ENCODE measurements at places on chromosomes 1 and 21. TPM values are rescaled to one million over a fixed set of nuclear protein-coding genes. Genes with fewer than 3 reads are reported as not detected.

The DNASE2B gene
- total RNA-seq: not detected

The HPCA gene
- total RNA-seq: not detected

The CTH gene
- 4.3 TPM for total RNA-seq

The TNN gene
- total RNA-seq: not detected

The TCP10L gene
- total RNA-seq: 0.58 TPM

The IL22RA1 gene
- total RNA-seq: 0.09 TPM

DNA sequence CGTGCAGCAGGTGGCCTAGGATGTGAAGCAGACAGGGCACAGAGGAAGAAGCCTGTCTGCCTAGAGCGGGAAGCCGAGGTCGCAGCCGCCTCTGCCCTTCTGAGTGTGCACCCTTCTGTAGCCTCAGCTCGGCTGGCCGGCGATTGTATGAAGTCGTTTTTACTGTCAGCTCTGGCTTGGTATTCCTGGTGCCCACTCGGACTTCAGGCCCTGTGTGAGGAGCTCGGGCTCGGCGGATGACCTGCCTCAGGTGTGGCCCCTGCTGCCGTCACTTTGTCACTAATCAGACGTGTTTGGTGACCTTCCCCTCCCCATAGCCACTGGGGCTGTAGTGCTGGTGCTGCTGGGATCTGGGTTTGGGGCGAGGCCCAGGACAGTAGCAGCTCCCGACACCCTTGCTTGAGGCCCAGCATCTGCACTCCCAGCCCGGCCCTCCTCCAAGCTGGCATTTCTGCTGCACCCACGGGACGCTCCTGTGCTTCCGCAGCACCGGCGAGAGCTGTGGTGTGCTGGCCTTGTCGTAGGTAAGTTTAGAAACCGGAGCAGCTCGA lies 18.1 kb downstream of the SLX9 start:
- H3K27me3 ChIP-seq: no peaks in the 10 kb centered on the region
- no peak overlapping the region for H3K27ac ChIP-seq
- no peak overlapping the region for H3K4me3 ChIP-seq
- peaks cover 5% of the 10 kb centered on the region for H3K4me1 ChIP-seq
- DNase-seq: no peak

- H3K4me3 ChIP-seq: no peak overlapping the region
- no peaks in the 10 kb centered on the region for H3K27me3 ChIP-seq
- no peak overlapping the region for H3K27ac ChIP-seq
- DNase-seq: no peak
- H3K4me1 ChIP-seq: no peaks in the 10 kb centered on the region
Measured at GRCh38 chr1:108000620-108001111, 35.7 kb upstream of the VAV3 start.

DNA sequence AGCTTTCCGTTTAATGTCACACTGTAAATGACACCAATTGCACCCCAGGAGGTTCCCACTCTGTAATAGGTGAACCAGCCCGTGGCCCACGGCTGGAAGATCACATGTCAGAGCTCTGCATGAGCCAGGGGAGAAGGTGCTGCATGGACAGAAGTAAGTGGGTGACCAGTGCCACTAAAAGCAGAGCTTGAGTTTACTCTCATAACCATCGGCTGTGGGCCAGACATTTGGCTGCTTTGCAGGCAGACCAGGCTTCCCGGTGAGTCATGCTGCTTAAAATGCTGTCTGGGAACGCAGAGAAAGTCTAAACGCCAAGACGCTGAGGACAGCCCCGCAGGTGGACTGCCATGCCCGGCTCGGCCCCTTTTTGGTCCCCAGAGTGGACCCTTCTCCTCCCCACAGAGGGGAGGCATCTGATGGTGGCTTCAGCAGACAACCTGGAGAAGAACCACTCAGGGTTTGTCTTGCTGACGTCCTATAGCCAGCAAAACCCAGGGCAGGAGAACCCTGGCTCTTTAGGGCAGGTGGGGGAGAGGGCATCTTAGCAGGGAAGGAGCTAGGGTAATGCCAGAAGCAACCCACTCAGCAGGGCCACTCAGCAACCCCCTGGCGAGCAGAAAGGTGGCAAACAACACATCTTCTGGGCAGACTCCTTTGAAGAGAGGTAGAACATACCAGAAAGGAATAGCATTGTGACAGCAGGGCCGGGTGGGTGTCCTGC lies 7.3 kb downstream of the KIAA2013 start:
- no peak overlapping the region for H3K4me3 ChIP-seq
- H3K27me3 ChIP-seq: no peaks in the 10 kb centered on the region
- H3K27ac ChIP-seq: no peak overlapping the region
- peaks cover 61% of the 10 kb centered on the region for H3K36me3 ChIP-seq
- DNase-seq: no peak

DNA sequence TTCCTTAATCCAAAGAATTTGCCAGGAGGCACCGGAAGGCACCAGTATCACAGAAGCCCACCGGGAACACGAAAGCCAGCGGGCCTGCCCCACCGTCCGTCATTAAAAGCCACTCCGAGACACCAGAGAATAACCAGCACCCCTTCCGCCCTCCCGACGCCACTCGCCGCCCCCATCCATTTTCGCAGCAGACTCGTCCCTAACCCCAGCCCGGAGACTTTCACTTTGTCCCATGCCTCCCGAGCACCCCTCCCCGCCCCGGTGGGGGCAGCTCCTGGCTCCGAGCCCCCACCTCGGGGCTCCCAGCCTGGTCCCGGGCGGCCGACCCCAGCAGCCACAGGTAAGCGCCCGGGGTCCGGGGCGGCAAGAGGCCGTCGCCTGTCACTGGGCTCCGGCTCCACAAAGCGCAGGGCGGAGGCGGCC lies 105.4 kb downstream of the SLC45A1 start:
- DNase-seq: peak; percentile 55
- H3K4me3 ChIP-seq: no peak overlapping the region
- no peaks in the 10 kb centered on the region for H3K27me3 ChIP-seq
- H3K4me1 ChIP-seq: peaks cover 42% of the 10 kb centered on the region
- peaks cover 8% of the 10 kb centered on the region for H3K36me3 ChIP-seq

DNA sequence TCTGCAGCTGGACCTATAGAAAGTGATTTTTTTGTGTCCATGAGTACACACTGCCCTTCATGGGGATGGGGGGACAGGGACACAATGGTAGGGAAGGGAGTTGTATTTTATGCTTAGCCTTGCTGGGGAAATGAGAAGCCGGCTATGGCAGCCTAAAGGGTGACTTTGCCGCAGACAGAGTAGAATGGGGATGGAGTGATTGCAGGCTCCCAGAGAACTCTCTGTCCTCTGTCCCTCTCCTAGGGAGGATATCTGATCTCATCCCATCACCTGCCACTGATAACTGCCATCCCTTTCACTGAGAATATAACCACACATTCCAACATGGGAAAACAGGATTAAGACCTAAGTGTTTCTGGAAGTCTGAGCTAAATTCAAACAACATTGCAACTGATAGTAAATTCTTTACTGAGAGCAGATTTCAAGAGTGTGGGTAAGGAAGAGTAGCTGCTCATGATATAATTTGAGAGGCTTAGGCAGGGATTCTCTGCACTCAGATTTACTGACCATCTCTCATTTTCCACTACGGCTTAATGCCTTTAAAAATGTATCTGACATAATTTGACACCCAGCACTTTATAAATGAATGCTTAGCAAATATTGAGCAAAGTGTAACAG lies 13.9 kb downstream of the SH2D1B start:
- no peak overlapping the region for H3K27ac ChIP-seq
- H3K4me3 ChIP-seq: no peak overlapping the region
- DNase-seq: no peak
- no peaks in the 10 kb centered on the region for H3K36me3 ChIP-seq

DNA sequence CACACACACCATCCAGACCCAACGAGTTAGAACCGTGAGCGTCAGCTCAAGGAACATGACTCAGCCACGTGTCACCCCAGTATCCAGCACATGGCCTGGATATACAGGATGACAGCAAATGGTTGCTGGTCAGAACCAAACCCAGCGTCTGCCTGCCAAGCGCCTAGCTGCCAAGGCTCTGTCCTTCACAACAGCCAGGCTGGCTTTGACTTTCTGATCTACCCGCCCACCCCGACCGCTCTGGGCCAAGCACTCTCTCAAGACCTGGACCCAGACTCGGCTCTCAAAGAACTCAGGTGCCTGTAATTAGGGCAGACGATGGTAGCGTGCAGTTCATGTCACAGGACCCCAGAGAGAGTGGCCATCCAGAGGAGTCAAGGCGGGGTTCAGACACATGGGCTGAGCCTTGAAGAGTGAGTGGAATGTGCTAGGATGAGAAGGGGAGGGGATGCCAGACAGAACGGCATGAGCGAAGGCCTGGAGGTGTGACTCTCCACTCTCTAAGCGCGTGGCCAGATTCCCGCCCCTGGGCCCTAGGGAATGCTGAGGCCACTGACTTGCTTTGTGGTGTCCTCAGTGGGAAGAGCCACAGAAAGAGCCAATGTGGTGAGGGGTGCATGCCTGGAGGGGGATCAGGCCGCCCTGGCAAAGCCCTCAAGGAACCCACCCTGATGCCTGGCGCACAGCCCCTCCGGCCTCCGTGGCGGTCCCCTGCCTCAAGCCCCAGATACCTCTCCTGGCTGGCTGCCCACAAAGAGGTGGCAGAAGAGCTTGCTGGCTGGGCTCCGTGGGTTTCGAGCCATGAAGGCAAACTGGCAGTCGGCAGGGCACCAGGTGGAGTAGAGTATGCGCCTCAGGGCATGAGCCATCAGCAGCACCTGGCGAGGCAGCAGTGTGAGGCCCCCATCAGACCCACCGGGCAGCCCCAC lies 7.0 kb downstream of the SH2D5 start:
- no peaks in the 10 kb centered on the region for H3K36me3 ChIP-seq
- peaks cover 11% of the 10 kb centered on the region for H3K27me3 ChIP-seq
- H3K4me1 ChIP-seq: peaks cover 5% of the 10 kb centered on the region
- no peak for DNase-seq
- H3K27ac ChIP-seq: no peak overlapping the region

DNA sequence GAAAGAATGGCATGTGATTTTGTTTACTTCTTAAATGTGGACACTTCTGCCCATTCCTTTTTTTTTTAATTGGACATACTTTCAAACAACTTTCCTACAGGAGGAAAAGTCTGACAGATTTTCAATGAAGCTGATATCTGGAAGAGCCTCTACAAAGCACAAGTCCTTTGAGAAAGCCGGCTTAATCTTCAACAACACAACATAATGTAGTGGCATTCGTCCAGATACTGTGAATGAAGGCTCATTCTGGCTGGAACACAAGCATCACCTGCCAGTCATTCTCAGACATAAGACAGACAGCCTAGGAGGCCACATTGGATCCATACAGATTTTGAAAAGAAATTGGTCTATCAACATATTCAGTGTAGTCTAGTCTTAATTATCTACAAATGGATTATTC lies 4.9 kb downstream of the OTUD7B start:
- no peak overlapping the region for H3K27ac ChIP-seq
- no peak overlapping the region for H3K4me3 ChIP-seq
- DNase-seq: no peak
- H3K36me3 ChIP-seq: peaks cover 3% of the 10 kb centered on the region
- H3K4me1 ChIP-seq: peaks cover 17% of the 10 kb centered on the region
- peaks cover 41% of the 10 kb centered on the region for H3K27me3 ChIP-seq

- no peaks in the 10 kb centered on the region for H3K36me3 ChIP-seq
- no peak overlapping the region for H3K27ac ChIP-seq
- no peak overlapping the region for H3K4me3 ChIP-seq
- no peak for DNase-seq
- H3K4me1 ChIP-seq: no peaks in the 10 kb centered on the region
Measured at GRCh38 chr1:65948609-65949229, 156.0 kb downstream of the PDE4B start.

GRCh38 chr1:200253774-200254495 lies 155.9 kb downstream of the ZNF281 start:
- DNase-seq: no peak
- peaks cover 5% of the 10 kb centered on the region for H3K4me1 ChIP-seq
- no peak overlapping the region for H3K27ac ChIP-seq
- H3K36me3 ChIP-seq: no peaks in the 10 kb centered on the region
- H3K27me3 ChIP-seq: no peaks in the 10 kb centered on the region
- H3K4me3 ChIP-seq: no peak overlapping the region

DNA sequence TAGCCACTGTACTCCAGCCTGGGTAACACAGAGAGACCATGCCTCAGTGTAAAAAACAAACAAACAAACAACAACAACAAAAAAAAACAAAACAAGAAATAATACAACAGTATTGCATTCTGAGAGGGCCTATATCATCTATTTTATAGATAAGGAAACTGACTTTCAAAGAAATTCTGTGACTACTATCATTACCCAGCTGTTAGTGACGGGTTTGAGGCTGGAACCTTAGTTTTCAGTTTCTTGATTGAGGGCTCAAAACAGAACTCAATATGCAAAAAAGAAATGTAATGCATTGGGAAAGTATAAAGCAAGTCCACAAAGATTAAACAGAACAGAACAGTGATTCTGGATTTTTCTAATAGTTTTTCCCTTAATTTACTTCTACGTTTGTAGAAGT lies 149.4 kb downstream of the NFIA start:
- H3K4me1 ChIP-seq: no peaks in the 10 kb centered on the region
- no peak overlapping the region for H3K27ac ChIP-seq
- no peak overlapping the region for H3K4me3 ChIP-seq
- H3K27me3 ChIP-seq: no peaks in the 10 kb centered on the region
- no peaks in the 10 kb centered on the region for H3K36me3 ChIP-seq

DNA sequence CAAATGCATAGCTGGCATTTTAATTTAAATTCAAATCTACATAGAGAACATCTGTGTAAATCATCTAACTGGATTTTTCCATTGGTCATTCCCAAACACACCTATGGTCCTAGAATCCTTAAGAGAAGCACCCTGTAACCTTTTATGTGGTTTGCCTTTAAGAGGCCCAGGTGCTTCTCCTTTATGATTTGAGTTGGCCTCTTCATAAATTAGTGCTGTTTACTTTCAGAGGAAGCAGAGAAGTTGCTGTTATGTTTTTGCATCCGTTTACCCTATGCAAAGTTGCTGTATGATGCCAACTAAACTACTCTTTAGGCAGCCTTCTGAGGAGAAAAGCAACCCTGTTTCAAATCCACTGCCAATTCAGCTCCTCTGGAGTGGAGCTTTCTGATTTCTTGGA lies 193.8 kb downstream of the HS2ST1 start:
- no peak overlapping the region for H3K27ac ChIP-seq
- H3K27me3 ChIP-seq: no peaks in the 10 kb centered on the region
- peaks cover 16% of the 10 kb centered on the region for H3K4me1 ChIP-seq
- H3K4me3 ChIP-seq: no peak overlapping the region
- DNase-seq: no peak

DNA sequence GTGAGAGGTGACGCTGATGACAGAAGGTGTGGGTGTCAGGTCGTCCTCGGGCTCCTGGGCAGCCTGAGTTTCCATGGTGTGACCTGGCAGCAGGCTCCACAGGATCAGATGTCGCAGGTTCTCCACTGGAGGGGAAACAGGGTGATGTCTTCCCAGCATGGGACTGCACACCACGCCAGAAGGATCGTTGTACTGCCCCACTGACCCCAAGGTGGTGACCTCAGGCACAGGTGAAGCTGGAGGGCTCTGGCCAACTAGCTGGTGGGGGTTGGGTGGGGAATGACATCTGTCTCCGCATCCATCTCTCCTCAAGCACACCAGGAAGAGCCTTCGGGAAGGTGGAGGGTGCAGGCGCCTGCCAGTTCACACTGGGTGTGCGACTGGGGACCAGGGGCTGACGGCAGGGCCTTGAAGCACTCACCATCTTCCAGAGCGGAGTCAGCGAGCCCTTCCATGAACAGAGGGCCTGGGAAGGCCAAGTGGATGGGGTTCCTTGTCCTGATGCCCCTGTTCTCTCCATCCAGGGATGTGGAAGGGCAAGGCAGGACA lies 19.4 kb downstream of the LRRC71 start:
- DNase-seq: no peak
- no peaks in the 10 kb centered on the region for H3K4me1 ChIP-seq
- no peak overlapping the region for H3K27ac ChIP-seq
- peaks cover 2% of the 10 kb centered on the region for H3K27me3 ChIP-seq
- no peak overlapping the region for H3K4me3 ChIP-seq
